ENCODE measurements at places on chromosomes 4 and X.

- peak; percentile 63 for DNase-seq
These were observed 182.1 kb upstream of the MAP3K15 start for GRCh38 chrX:19697416-19697815.

DNA sequence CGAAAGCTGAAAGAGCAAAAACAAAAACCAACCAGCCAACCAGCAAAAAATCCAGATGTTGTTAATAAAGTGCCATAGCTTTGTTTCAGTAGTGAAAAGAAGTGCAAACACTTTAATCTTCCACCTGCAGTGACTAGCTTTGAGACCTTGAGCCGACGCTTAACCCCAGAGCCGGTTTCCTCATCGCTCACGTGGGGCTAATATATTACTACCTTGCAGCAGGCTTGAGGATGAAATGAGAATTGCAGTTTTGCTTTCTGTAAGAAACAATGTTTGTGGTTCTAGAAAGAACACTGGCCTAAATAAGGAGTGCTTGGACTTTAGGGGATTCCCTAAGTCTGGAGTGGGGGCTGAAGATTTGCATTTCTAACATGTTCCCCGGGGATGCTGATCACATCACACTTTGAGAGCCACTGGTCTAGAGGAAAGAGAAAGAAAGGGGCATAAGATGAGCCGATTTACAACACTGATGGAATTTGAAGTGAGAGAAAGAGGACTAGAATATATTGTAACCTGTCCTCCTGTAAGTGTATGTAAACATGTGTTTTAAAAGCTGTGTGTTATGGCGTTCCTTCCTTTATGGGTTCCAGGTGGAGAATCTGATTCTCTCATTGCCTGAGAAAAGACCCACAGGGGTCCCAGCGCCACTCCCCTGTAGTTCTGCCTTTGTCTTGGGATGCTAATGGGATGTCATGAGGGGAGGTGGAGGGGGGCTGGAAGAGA lies 1.4 kb downstream of the FGF2 start:
- peak; percentile 82 for DNase-seq

- no peak for DNase-seq
These were observed 114.1 kb upstream of the STX18 start for GRCh38 chr4:4655901-4656300.

GRCh38 chr4:48046059-48046458 lies 29.5 kb downstream of the NIPAL1 start:
- DNase-seq: no peak

GRCh38 chrX:57453901-57454300 lies 137.9 kb upstream of the ZXDB start:
- DNase-seq: peak; percentile 15
